ENCODE measurements at places on chromosomes 2 and 18.
A peak's percentile ranks its signal among the peaks of the same experiment; 100 is the strongest.

GRCh38 chr2:42013409-42013808, 34.4 kb upstream of the PKDCC start:
- H3K4me3 ChIP-seq: no peak overlapping the region
- H3K4me1 ChIP-seq: peaks cover 13% of the 10 kb centered on the region
- no peaks in the 10 kb centered on the region for H3K27me3 ChIP-seq

- H3K27ac ChIP-seq: no peak overlapping the region
- no peaks in the 10 kb centered on the region for H3K27me3 ChIP-seq
- H3K4me3 ChIP-seq: no peak overlapping the region
- no peaks in the 10 kb centered on the region for H3K4me1 ChIP-seq
- peaks cover 28% of the 10 kb centered on the region for H3K36me3 ChIP-seq
Measured at GRCh38 chr2:32806857-32807256, 139.9 kb upstream of the LTBP1 start.

GRCh38 chr2:229610872-229611271, 103.5 kb downstream of the DNER start:
- H3K4me3 ChIP-seq: no peak overlapping the region
- no peaks in the 10 kb centered on the region for H3K36me3 ChIP-seq
- no peak for DNase-seq
- no peaks in the 10 kb centered on the region for H3K27me3 ChIP-seq
- no peaks in the 10 kb centered on the region for H3K4me1 ChIP-seq

GRCh38 chr2:9847140-9847539, 3.9 kb downstream of the TAF1B start:
- H3K36me3 ChIP-seq: peaks cover 47% of the 10 kb centered on the region
- no peak overlapping the region for H3K4me3 ChIP-seq
- H3K4me1 ChIP-seq: peaks cover 37% of the 10 kb centered on the region
- DNase-seq: no peak

- no peaks in the 10 kb centered on the region for H3K27me3 ChIP-seq
- peaks cover 38% of the 10 kb centered on the region for H3K36me3 ChIP-seq
- H3K4me1 ChIP-seq: peaks cover 12% of the 10 kb centered on the region
- peak overlapping the region; percentile 15 for H3K4me3 ChIP-seq
Measured at GRCh38 chr18:23020555-23021294, 87.6 kb downstream of the RBBP8 start.

- no peaks in the 10 kb centered on the region for H3K4me1 ChIP-seq
- no peak overlapping the region for H3K27ac ChIP-seq
- no peak overlapping the region for H3K4me3 ChIP-seq
- H3K27me3 ChIP-seq: peaks cover 3% of the 10 kb centered on the region
- no peak for DNase-seq
- no peaks in the 10 kb centered on the region for H3K36me3 ChIP-seq
Measured at GRCh38 chr2:175462246-175462645, 280.7 kb upstream of the ATP5MC3 start.

DNA sequence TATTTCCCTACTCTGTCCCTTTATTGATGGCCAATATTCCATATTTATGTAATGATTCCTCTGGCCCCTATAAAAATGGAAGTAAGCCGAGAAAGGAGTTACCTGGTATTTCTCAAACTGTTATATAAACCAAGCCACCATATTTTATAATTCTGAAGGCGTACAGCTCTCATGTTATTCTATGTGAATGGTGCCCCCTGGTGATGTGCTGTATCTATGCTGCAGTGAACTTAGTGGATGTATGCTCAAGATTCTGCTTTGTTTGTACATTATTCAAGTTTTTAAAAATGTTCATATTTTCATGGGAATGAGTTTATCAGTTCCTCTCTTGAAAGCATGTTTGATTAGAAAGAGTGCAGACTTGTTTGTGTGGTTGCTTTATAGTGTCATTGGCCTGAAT, 194.5 kb upstream of the LRRTM1 start:
- no peaks in the 10 kb centered on the region for H3K36me3 ChIP-seq
- DNase-seq: peak; percentile 2
- H3K4me3 ChIP-seq: no peak overlapping the region
- H3K27ac ChIP-seq: no peak overlapping the region
- no peaks in the 10 kb centered on the region for H3K4me1 ChIP-seq
- no peaks in the 10 kb centered on the region for H3K27me3 ChIP-seq

- no peaks in the 10 kb centered on the region for H3K36me3 ChIP-seq
- no peak for DNase-seq
- no peaks in the 10 kb centered on the region for H3K4me1 ChIP-seq
Measured at GRCh38 chr2:29587402-29588190, 333.8 kb downstream of the ALK start.

DNA sequence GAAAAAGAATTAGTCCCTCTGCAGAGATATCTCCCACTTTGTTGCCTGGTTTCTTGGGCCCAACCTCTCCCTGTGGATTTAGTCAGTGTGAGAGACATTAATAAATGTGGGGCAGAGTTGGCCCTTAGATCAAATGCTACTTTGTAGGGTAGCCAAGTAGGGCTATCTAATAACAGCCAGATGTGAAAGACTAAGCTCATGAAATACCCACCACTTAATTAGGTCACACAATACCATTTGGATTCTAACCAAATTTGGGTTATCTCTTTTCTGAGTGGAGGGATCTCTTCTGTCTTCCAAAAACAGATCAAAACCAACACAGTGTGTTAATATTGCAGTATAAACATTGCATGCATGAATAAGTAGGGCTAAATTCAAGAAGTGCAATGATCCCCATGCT, 626.8 kb upstream of the ZEB2 start:
- H3K27ac ChIP-seq: no peak overlapping the region
- DNase-seq: no peak
- H3K4me3 ChIP-seq: no peak overlapping the region

GRCh38 chr2:26807788-26808460, 22.1 kb downstream of the CENPA start:
- H3K27me3 ChIP-seq: no peaks in the 10 kb centered on the region
- no peaks in the 10 kb centered on the region for H3K36me3 ChIP-seq
- peaks cover 25% of the 10 kb centered on the region for H3K4me1 ChIP-seq
- H3K4me3 ChIP-seq: no peak overlapping the region

DNA sequence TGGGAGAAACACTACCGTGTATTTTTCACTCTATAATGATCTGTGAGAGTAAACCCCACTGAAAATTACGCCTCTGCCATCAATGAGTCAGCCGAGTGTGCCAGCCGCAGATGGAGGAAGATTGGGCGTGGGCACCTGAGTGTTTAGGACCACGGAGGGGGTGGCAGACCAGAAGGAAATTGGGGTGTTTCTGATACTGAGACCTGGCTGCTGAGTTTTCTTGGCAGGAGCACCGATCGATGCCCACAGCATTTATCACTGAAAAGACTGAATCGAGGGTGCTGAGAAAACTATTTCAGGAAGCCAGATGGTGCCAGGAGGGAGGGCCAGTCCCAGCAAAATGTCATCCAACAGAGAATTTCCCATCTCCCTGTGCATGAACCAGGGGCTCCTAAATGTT, 91.9 kb upstream of the TPO start:
- no peaks in the 10 kb centered on the region for H3K27me3 ChIP-seq
- H3K4me1 ChIP-seq: no peaks in the 10 kb centered on the region
- H3K36me3 ChIP-seq: peaks cover 4% of the 10 kb centered on the region
- no peak for DNase-seq
- no peak overlapping the region for H3K27ac ChIP-seq

GRCh38 chr2:113390124-113390849, 47.2 kb upstream of the ZNG1B start:
- H3K4me1 ChIP-seq: peaks cover 8% of the 10 kb centered on the region
- H3K27me3 ChIP-seq: peaks cover 7% of the 10 kb centered on the region
- peak overlapping the region; percentile 55 for H3K4me3 ChIP-seq
- no peaks in the 10 kb centered on the region for H3K36me3 ChIP-seq

DNA sequence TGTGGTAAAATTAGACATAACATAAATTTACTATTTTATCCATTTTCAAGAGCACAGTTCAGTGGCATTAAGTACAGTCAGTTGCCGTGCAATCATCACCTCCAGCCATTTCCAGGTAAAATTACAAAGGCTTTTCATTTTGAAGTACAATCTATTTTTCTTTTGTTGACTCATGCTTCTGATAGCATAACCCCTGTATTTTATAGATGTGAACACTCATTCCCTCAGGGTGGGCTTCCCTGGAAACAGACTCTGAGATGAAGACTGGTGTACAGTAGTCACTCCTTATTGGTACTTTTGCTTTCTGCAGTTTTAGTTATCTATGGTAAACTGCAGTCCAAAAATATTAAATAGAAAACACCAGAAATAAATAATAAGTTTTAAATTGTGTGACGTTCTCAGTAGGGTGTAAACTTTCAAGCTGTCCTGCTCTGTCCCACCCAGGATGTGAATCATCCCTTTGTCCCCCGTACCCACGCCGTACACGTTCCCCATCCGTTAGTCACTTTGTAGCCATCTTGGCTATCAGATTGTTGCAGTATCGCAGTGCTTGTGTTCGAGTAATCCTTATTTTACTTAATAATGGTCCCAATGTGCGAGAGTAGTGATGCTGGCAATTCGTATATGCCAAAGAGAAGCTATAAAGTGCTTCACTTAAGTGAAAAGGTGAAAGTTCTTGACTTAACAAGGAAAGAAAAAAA, 41.1 kb upstream of the NAB1 start:
- no peak overlapping the region for H3K27ac ChIP-seq
- DNase-seq: no peak
- no peaks in the 10 kb centered on the region for H3K36me3 ChIP-seq
- H3K4me1 ChIP-seq: no peaks in the 10 kb centered on the region
- H3K27me3 ChIP-seq: no peaks in the 10 kb centered on the region

GRCh38 chr2:128196471-128196931, 105.5 kb downstream of the UGGT1 start:
- peak; percentile 12 for DNase-seq
- H3K27me3 ChIP-seq: no peaks in the 10 kb centered on the region

- peaks cover 29% of the 10 kb centered on the region for H3K4me1 ChIP-seq
- H3K36me3 ChIP-seq: peaks cover 9% of the 10 kb centered on the region
- no peak for DNase-seq
- no peak overlapping the region for H3K27ac ChIP-seq
Measured at GRCh38 chr18:13627639-13628038, 98.7 kb downstream of the FAM210A start.

DNA sequence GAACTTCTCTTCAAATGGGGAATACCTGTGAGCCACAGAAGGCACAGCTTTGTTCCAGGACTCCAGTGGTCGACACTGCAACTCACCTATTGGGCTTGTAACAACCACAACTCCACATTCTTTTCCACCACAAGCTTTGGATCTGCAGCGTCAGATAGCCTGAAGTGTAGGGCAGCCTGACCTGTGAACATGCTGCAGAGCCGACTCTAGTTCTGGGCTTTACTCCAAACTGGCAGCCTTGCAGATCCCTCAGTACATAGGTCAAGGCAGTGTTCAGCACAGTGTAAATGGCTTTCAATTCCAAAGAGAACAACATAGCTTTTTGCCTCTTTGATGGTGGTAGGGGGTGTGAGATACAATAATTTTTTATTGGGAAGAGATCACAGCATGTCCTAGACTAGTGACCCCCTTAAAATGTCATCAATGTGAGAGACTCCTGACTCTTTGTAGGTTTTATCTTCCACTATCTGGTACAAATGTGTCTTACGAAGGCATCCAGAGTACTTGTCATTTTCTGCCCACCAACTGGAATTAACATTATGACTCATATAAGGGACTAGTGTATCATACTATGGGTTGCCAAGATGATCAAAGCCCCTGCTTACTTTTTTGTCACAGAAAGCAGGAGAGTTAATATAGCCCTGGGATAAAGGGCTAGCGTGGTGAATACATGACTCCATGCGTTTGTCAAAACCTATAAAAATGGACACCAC, 149.8 kb downstream of the COPS8 start:
- no peak for DNase-seq
- no peak overlapping the region for H3K4me3 ChIP-seq
- peaks cover 3% of the 10 kb centered on the region for H3K4me1 ChIP-seq
- H3K27ac ChIP-seq: no peak overlapping the region
- peaks cover 19% of the 10 kb centered on the region for H3K27me3 ChIP-seq

DNA sequence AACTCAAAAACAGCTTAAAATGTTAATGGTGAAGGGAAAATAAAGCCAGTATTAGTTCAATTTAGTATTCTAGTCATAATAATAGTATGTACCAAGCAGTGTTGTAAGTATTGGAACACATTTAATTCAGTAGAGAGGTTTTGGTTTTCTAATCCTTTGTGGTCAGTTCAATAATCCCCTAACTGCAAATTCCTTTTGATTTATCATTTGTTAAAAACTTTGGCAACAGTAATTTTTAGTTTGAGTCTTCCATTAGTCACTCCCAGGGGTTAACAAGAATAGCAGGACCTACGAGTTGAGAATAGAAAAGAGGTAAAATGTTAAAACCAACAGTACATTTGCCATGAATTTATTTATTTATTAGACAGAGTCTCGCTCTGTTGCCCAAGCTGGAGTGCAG, 10.7 kb downstream of the MRPL44 start:
- no peak overlapping the region for H3K27ac ChIP-seq
- H3K27me3 ChIP-seq: no peaks in the 10 kb centered on the region
- peaks cover 21% of the 10 kb centered on the region for H3K4me1 ChIP-seq
- DNase-seq: no peak
- H3K4me3 ChIP-seq: no peak overlapping the region

GRCh38 chr2:235564066-235564465, 70.2 kb downstream of the AGAP1 start:
- no peak overlapping the region for H3K27ac ChIP-seq
- no peak for DNase-seq

DNA sequence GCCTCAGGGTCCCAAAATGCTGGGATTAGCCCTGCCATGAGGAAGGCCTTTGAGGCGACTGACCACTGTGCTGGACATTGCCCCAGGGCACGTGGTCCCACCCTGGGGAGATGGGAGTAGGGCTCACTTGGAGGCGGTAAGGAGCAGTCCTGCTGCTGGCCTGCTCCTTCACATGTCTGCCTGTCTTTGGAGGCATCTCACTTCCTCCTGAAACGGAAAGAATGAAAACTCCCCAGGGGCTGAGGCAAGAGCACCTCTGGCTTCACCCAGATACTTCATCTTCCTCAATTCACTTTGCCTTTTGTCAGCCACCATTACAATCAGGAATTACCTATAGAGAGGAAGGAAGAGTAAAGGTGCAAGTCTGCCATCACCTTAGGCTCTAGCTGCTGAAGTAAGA, 59.9 kb upstream of the GATA6 start:
- H3K4me1 ChIP-seq: no peaks in the 10 kb centered on the region
- H3K27me3 ChIP-seq: no peaks in the 10 kb centered on the region
- no peak for DNase-seq
- H3K4me3 ChIP-seq: no peak overlapping the region
- H3K36me3 ChIP-seq: no peaks in the 10 kb centered on the region
- no peak overlapping the region for H3K27ac ChIP-seq

DNA sequence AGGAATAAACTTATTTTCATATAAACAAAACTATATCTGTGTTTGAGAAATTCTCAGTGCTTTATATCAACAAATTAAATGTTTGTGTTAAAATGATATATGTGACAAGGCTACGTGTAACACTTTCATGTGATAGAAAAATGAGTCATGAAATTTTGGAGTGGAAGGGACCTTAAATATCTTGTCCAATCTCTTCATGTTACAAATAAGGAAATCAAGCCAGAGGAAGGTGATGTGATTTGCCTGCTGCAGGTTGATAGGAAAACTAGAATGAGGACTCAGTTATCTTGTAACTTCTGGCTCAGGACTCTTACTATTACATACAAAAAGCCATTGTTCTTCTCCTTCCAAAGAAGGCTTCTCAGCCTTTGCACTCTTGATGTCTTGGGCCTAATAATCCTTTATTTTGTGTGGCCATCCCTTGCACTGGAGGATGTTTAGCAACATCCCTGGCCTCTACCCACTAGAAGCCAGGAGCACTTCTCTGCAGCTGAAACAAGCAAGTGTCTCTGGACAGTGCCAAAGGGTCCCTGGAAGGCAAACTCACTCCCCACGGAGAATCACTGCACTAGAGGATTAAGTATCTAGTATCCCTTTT, 43.0 kb upstream of the NARS1 start:
- peaks cover 55% of the 10 kb centered on the region for H3K4me1 ChIP-seq
- H3K4me3 ChIP-seq: no peak overlapping the region
- DNase-seq: no peak
- H3K27ac ChIP-seq: peak overlapping the region; percentile 69
- H3K27me3 ChIP-seq: no peaks in the 10 kb centered on the region
- peaks cover 8% of the 10 kb centered on the region for H3K36me3 ChIP-seq
